ENCODE measurements at places on chromosomes 2 and 18.
A peak's percentile ranks its signal among the peaks of the same experiment; 100 is the strongest.

- DNase-seq, result peak; percentile 77
These were observed 19.4 kb downstream of the KLHL29 start for GRCh38 chr2:23404426-23404825.

DNA sequence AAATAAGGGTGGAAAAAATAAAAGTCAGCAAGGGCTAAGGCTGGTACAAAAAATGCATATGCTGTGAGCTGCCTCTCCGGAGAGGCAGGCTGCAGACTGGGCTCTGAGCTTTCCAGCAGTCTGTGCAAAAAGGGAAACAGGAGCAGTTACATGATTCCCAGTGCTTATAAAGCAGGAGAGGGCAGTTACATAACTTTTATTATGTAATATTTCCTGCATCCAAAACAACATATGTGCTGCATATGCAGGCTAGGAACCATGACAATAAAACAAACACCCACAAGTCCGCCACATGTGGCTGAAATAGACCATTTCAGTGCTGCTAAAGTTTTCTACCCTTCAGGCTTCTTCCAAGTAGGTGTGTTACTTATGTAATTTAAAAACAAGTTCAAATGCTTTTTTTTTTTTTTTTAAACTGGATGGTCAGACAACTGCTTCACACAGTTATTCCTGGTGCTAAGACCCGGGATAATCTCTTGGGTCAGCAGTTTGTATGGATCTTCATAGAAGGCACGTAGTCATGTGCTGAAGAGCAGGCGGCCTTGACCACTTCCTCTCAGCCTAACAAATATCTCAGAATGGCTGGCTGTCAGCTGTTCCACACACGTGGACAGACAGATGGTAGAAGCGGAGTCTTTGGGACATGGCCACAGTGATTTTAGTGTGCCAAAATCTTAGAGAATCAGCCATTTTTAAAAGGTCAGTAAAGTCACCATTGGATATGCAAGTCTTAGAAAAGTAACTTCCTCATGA lies 43.5 kb downstream of the ARMC9 start:
- peak; percentile 32 for DNase-seq

GRCh38 chr2:65939687-65940086 lies 495.2 kb upstream of the MEIS1 start:
- DNase-seq, result no peak

DNA sequence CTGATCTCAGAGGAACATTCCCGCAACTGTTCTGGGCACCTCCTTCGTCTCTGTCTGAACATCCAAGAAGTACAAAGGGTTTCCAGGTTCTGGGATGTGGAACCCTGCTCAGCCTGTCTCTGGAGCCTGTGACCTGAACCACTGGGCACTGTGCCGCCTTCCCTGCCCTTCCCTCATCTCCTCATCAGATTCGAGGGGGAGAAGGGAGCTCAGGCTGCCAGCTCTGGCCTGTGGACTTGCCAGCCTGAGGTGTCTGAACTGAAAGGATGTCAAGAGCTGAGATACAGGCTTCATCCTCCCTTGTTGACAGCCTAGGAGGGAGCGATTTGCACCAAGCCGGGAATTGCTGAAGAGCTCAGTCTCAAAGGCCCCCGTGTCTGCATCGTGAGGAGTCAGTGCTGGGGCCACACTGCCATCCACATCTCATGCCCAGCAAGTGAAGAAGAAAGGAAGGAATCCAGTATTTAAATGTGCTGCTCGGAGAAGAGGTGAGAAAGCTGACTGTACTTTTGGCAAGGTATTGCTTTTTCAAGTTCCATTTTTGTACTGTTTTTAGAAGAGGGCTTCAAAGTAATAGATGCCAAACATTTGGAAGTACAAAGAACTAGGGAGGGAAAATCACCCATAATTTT lies 12.6 kb downstream of the NEU2 start:
- DNase-seq, result no peak
